ENCODE measurements at places on chromosomes 2 and 18.

DNA sequence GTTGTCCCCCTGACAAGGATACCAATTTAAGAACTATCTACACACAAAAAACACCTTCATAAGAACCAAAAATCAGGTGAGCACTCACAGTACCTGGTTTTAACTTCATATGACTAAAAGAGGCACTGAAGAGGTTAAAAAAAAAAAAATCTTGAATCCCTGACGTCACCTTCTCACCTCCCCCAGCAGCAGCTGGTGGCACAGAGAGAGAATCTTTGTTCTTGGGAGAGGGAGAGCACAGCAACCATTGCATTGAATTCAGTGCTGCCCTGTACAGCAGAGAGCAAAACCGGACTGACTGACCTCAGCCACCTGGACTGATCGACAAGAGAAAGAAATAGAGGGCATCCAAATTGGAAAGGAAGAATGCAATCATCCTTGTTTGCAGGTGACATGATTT is 566.0 kb downstream of the TMX3 start:
- no peak for DNase-seq

DNA sequence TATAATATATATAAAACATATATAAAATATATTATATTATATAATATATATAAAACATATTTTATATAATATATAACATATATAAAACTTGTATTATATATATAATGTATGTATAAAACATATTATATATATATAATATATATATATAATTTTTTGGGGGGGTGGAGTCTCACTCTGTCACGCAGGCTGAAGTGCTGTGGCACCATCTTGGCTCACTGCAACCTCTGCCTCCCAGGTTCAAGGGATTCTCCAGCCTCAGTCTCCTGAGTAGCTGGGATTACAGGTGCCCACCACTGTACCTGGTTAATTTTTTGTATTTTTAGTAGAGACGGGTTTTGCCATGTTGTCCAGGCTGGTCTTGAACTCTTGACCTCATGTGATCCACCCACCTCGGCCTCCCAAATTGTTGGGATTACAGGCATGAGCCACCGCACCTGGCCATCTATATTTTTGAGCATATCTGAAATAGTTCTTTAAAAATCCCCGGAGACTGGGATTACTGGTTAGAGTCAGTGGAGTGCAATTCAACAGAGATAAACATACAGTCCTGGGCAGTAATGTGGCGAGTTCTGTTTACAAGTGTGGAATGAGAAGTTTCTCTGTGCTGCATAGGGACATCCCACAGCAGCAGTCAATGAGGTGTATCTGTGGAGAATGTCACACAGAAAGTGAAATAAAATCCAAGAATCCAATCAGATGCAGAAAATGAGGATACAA is 208.4 kb downstream of the MYCN start:
- DNase-seq: no peak

DNA sequence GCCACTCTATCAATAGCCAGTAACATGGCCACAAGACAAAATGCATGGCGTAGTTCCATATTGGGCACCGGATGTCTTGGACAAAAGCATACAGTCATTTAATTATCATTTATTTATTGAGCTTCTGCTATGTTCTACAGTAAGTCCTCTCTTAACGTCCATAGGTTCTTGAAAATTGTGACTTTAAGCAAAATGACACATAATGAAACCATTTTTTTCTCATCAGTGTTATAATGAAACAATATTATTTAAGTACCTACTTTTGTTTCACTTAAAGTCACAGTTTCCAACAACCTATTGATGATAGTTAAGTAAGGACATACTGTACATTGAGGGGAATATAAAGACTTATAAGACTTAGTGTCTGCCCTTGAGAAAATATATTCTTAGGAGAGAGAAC is 84.9 kb downstream of the XRCC5 start:
- no peak for DNase-seq

DNA sequence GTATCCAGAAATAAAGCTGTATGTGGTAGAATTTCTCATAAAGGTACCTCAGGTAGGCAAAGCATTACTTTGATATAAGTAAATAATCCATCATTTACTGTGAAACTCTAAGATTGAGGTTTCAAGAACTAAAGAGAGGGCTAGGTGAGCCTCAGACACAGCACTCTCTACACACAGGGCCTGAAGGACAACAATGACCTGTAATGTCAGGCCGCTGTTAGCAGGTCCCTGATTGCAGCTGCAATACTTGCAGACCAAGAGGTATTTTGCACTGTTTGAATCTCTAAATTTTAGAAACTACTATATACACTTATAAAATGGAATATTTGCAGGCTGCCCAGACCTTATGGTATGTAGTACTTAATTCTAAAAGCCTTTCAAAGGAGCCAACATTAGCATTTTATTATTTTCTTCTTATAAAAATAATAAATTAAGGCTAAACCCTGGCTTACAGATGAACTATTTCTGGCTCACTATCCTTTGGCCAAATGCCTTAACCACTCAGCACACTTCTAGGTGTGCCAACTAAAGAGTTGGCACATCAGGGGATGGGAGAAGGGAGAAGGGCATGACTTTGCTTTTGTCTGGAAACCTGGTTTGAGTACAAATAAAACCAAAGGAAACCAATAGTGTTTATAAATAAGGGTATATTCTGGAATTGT is 66.7 kb upstream of the SLC39A10 start:
- no peak for DNase-seq

GRCh38 chr2:145411493-145411892 is 891.6 kb upstream of the ZEB2 start:
- no peak for DNase-seq

GRCh38 chr2:62224976-62225375 is 29.1 kb downstream of the B3GNT2 start:
- DNase-seq: no peak

- no peak for DNase-seq
These were observed 144.1 kb downstream of the SMAD7 start for GRCh38 chr18:48806551-48807261.

- no peak for DNase-seq
These were observed 13.6 kb downstream of the ADI1 start for GRCh38 chr2:3505771-3506170.

DNA sequence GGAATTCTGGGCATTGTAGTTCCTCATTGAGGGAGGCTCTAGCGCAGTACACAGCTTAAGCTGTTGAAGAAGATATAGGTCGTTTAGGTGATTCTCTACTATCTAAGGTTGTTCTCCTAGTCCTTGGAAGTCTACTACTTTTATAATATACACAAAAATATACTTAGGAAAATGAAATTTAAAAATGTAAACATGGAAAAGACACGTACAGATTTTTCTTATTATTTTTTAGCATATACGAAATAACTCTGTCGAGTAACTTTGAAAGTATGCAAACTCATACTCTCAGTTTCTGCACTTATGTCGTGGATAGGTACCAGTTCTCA is 272 bp upstream of the FASTKD1 start:
- no peak for DNase-seq

DNA sequence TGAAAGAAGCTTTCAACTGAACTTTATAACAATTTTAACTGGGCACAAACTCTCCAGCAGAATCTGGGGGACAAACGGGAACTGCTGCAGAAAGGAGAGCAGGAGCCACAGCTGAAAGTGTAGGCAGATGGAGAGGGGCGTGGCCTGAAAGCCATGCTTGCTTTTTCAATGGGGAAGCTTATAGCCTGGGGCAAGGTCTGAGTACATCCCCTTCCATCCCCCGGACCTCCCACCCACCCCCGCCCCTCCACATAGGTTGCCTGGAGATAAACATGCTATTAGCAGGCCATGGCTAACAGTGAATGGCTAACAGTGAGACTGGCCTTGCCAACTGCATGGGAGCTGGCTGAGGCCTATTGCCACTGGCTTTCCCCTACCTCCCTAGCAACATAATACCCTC is 317.9 kb upstream of the TANK start:
- DNase-seq: no peak

DNA sequence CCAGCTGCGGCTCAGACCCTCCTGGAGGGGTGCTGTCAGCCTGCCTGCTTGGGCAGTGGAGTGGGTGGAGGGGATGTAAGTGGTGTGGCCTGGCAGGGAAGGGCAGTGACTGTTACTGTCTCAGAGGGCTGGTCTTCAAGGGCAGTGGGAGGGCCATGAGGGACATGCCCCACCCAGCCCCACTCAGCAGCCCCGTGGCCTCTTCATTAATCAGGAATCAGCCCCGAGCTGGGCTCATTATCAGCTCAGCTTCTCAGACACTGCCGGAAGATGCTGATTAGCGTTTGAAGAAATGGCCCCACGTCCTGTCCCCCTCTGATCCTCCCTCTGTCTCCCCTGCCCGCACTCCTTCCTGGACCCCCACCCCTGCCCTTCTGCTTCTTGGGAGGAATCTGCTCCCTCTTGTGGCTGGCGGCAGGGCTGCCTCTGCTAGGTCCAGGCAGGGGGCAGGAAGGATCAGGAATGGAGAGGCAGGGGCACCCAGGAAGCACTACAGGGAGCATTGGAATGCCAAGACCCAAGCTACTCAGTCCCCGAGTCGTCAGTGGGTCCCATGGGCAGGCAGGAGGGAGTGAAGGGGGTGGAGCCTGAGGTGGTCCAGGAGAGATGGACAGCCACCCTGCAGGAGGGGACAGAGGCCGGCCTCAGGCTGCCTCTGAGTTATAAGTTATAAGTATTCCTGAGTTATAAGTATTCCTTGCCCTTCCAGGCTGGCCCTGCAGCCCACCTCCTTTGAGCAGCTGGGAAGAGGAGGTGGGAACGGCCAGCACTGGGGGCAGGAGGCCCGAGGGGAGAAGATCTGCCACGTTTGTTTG is 7.0 kb downstream of the ASIC4 start:
- DNase-seq: no peak

All from forelimb muscle (tissue), 1 donor.